ENCODE measurements at places on chromosomes 5 and 9.

DNA sequence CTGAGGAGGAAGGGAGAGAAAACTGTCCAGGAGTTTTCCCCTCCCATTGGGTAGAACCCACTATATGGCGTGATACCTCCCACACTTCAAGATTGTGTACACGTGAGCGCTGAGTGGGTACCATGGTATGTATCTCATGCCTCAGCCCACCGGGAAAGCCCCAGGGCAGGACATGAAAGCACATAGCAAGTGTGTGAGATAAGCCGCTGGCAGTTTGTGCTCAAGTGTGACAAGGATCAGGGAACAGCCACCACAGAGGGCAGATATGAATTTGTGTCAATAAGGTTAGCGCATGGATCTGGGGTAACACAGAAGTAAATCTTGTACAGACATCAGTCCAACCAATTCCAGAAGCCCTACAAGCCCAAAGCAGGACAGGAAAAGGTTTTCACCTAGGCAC, 42.6 kb upstream of the NAA35 start:
- DNase-seq: no peak

DNA sequence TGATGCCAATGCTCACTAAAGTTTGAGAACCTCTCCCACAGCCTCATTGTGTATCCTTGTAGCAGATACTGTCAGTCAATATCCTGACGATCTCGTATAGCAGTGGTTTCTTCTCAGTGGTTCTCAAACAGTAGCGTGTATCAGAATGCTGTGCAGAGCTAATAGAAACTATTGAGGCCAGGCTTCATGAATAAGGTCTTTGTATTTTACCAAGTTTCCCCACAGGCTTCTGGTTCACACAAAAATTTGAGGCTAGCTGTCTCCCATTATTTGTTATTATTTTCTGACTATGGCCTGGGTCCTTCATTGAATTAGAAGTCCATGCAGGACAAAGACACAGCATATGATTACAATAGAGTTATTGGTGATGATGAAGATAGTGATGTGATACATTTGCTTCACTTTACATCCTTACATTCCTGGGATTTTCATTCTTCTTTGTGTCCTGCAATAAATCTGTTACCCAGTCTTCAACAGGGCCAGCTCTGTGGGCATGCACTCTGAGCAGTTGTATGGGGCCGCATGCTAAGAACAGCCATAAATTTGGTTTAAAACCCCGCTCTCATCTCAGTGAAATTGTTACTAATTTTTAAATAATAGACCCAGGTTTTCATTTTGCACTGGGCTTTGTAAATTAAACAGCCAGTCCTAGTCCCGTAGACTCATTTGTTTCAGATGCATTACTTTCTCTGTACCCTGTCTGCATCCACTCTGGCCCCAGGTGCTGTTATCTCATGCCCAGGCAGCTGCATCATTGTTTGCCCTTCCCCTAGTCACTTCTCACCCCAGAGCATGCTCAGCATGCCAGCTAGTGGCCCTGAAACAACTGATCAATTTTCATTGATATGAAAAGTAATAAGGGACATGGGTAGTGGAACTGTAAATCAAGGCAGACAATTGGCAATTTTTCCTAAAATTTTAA, 199.9 kb upstream of the PIK3R1 start:
- DNase-seq: no peak

DNA sequence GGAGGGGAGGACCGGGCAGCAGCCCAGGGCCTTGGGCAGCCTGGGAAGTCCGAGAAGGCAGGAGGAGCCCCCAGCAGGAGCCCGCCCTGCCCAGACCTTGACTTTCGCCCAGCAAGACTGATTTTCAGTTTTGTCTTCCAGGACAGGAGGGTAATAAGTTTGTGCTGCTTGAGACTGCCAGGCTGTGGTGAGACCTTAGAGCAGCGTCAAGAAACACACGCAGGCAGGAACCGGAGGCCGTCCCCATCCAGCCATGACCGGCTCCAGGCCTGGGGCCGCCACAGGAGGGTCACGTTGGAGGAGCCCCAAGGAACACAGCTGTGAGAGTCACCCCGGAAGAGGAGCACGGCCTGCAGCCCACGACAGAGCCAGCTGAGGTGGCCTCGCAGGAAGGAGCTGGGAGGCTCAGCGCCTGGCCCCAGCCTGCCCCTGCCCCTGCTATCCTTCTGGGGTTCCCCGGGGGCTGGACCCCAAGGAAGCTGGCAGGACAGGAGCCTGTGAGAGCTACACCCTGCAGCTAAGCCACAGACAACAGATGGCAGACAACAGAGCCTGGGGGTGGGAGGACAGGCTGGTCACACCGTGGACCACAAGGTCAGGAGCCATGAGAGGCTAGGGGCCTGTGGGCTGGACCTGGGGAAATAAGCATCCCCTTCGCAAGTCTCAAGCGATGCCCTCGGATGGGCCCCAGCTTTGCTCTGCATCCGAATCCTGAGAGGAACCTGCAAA, 126.0 kb upstream of the FAM120A start:
- DNase-seq: no peak

DNA sequence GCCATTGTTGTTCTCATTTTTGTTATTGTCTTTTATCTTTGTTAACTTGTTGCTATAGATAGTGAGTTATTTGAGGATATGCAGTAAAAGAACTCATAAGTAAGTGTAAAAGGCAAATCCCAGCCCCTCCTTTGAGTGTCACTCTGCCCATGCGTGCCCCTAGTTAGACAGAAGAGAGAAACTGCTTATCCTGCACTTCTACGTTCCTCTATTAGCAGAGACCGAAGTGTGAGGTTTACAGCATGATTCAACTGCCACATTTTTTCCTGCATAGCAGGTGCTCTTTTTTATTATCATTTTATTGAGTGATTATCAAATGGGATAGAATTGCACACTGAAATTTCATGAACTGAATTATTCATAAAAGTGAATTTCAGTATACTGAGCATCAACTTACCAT, 12.0 kb upstream of the DNAH5 start:
- DNase-seq: no peak

DNA sequence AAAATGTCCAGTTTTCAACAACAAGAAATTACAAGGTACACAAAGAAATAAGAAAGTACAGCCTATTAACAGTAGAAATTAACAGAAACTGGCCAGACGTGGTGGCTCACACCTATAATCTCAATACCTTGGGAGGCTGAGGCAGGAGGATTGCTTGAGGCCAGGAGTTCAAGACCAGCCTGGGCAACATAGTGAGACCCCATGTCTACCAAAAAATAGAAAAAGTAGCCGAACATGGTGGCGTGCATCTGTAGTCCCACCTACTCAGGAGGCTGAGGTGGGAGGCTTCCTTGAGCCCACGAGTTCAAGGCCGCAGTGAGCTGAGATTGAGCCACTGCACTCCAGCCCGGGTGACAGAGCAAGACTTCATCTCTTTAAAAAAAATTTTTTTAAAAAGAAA, 41.5 kb upstream of the FSD1L start:
- DNase-seq: no peak
